AG04450 (cell line): ENCODE measurements at places on chromosomes 13 and 19.

- DNase-seq, result no peak
Observed at GRCh38 chr13:59780058-59780457, 383.7 kb downstream of the DIAPH3 start.

DNA sequence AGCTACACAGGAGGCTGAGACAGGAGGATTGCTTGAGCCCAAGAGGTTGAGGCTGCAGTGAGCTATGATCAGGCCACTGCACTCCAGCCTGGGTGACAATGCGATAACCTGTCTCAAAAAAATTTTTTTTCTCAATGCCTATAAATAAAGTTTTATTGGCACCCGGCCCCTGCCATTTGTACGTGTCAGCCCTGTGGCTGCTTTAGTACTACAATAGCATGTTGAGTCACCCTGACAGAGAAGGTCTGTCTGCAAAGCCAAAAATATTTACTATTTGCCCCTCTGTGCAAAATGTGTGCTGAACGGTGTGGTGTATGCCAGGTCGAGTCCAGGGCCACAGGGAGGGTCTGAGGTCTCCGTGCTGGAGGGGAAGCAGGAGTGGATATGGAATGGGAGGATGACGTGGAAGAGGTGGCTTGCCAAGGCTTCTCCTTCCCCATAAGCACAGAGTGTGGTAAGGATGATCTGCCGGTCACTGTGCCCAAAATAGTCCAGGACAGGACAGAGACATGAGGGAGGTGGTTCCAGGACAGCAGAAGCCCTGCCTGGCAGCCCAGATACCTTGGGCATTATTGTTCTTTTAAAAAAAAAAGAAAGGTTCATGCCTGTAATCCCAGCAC lies 10.0 kb downstream of the NMRK2 start:
- no peak for DNase-seq

DNA sequence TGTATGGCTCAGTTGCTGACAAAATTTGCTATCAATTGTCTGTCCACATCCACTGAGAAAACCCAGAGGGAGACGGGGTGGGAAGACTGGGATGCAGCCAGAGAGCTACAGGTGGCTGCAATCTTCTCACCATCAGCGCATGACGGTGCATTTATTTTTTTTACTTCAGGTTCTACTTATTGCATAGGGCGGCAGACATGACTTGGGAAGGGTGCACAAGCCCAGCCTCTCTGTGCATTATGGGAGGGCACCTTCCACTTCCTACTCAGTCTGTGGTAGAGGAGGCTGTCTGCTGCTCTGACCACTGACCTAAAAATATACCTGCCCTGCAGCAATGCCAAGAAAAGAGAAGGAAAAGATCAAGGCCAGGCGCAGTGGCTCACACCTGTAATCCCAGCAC lies 73.1 kb downstream of the ABCC4 start:
- DNase-seq, result no peak

GRCh38 chr19:18558604-18559003 lies 934 bp downstream of the KXD1 start:
- no peak for DNase-seq

GRCh38 chr13:111584870-111585269 lies 264.4 kb downstream of the TEX29 start:
- no peak for DNase-seq

GRCh38 chr13:57418067-57418677 lies 213.4 kb upstream of the PCDH17 start:
- DNase-seq, result no peak

DNA sequence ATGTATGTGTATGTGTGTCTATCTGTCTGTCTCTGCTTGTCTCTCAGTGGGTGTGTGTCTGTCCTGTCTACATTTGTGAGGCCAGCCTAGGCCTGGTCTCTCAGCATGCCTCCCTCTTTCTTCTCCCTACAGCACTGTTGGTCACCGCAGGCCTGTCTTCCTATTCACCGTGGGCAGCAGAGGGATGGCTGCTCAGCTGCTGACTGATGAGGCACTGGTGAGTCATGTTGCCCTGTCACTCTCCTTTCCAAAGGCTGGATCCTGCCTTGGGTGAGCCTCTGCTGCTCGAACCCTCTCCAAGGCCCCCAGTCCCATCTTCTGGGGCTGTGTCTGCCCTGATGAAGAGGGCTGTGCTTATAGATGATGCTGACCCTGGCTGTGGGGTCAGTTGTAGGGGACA lies 6.3 kb downstream of the ZNF71 start:
- DNase-seq, result no peak

DNA sequence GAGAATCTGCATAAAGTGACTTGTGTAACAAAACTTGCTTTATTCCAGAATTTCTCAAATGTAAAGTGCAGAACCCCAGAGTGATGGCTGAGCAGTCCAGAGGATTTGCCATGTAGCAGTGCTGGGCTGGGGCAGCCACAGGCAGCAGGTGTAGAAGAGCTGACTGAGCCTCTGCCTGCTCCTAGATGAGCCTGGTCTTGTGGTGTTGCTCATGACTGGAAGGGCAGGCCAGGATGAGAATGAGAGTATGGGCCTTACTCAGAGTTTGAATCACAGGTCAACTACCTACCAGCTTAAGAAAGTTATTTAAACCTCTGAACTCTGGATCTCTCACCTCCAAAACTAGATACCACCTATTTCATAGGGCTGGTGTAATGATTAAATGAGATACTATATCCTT lies 2.9 kb upstream of the C13orf42 start:
- DNase-seq, result no peak

GRCh38 chr13:47932950-47933923 lies 67.8 kb downstream of the SUCLA2 start:
- DNase-seq, result no peak

GRCh38 chr13:110470272-110471009 lies 91.1 kb downstream of the RAB20 start:
- DNase-seq, result no peak

GRCh38 chr19:1363599-1363998 lies 20.1 kb upstream of the NDUFS7 start:
- no peak for DNase-seq

GRCh38 chr19:46617601-46618000 lies 7.3 kb downstream of the PTGIR start:
- DNase-seq, result no peak

GRCh38 chr19:1624458-1624857 lies 19.2 kb upstream of the UQCR11 start:
- DNase-seq, result no peak

GRCh38 chr13:105336706-105337576 lies 1198.5 kb downstream of the EFNB2 start:
- DNase-seq, result no peak

DNA sequence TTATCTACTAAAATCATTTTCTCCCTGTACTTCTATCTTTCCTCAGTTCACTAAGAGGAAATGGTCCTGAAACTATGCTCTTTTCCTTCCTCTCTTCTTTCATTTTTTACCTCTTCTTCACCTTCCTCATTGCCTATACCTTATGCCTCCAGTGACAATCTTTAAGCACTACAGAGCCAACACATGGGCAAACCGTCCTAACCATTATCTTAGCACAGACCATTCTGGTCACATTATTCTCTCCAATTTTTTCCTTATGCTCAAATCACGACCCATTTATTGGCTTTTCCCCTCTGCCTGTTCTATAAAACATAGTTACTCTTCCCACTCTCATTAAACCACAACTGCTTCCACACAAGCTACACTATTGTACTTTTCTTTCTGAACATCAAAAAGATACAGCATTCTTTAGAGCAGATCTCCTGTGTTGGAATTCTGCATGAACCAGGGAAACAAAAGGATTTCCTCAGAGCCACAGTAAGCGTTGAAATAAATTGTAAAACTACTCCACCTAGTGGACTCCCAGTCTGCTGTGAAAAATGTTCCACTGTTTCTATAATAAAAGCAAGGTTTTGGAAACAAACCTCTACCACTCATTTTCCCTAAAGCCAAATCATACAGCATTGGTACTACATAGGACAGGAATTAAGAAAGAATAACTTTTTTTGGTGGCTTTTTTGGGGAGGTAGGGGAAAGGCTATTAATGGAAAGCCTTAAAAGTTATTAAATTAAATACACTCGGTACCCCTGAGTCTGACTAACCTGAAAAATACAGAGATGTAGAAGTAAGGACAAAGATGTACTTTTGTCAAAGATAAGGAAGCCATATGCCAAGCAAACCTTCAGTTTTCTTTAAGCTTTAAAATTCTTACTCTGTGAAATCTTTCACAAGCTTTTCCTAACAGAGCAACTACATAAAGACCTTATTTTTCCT lies 19.5 kb downstream of the NUFIP1 start:
- peak; percentile 34 for DNase-seq

- DNase-seq, result no peak
Observed at GRCh38 chr13:106918557-106918860, 350.6 kb upstream of the ARGLU1 start.

- DNase-seq, result no peak
Observed at GRCh38 chr19:50947123-50947522, 5.7 kb downstream of the KLK5 start.

- DNase-seq, result no peak
Observed at GRCh38 chr13:76792731-76793347, 93.4 kb downstream of the KCTD12 start.

- no peak for DNase-seq
Observed at GRCh38 chr13:41709511-41709910, 251.4 kb downstream of the VWA8 start.

GRCh38 chr19:34793565-34793964 lies 20.6 kb upstream of the ZNF599 start:
- no peak for DNase-seq

GRCh38 chr19:3389876-3390371 lies 23.5 kb downstream of the NFIC start:
- DNase-seq, result no peak

- no peak for DNase-seq
Observed at GRCh38 chr13:113941571-113942191, 32.2 kb downstream of the C13orf46 start.

- no peak for DNase-seq
Observed at GRCh38 chr13:20144141-20144850, 16.6 kb downstream of the GJA3 start.

DNA sequence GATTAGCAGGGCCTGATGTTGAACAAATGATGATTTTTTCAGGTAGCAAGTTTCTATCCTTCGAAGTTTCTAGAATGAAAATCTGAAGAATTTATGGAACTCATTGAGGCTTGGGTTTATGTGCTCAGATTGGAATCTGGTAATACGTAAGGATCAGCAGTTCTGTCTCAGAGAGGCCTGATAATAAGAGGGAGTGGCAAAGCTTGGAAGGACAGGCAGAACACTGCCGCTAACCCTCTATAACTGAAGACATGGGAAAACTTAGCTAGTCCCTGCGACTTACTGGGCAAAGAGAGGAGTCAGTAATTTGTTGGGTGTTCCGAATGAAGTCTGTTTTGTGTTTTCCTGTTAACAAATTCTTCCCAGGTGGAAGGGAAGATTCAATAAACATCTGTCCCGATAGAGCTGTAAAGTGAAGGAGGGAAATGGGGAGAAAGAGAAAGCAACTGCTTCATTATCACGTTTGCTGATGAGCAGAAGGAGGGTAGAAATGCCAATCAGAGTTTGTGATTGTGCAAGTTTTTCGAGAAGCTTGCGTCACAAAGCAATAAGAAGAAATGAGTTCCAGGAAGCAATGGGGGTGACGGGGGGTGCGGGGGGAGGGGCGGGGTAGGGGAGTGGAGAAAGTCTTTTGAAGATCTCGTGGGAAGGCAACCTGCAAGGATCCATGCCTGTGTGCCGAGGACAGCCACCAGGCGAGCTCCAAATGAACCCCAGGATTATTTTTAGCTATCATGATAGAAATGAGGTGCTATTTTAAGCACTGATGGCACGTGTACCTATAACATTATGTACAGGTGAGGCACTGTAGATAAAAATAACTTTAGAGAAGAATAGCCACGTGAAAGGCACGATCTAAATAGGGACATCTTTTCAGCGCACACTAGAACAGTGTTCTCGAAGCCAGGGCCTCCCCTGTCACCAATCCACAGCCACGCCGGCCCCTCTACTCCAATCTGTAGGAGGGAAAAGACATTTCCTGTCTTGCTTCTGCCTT lies 224.1 kb downstream of the FGF9 start:
- DNase-seq, result no peak

DNA sequence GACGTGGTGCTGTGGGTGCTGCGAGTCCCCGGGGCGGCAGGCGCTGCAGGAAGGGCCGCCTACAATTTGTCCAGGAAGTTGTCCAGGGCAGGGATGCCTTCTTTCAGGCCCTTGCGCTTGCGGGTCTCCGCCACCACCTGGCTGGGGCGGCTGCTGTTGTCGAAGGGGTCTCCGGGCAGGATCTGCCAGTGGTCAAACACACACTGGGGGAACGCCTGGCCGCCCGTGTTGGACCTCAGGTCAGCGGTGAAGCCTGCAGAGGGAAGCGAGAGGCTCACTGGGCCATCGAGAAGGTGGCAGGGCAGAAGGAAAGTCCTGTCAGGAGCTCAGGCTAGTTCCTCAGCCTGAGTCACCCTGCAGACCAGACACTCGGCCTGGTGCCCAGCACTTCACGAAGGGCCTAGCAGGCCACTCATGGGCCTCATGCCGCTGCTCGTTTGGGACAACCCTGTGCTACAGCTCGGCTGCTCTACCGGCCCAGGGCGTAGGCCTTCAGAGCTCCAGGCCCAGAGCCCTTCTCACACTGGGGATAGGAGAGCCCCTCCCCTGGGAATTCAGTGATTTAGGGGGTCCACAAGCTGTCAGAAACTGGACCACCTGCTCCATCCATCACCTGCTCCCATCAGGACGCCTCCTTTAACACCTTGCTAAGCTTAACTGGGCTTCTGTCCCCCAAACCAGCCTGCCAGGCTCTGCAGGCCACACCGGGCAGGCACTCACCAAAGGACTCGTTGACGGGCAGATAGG lies 5.8 kb upstream of the DAPK3 start:
- no peak for DNase-seq

GRCh38 chr19:29002336-29002735 lies 210.6 kb downstream of the UQCRFS1 start:
- DNase-seq, result no peak

DNA sequence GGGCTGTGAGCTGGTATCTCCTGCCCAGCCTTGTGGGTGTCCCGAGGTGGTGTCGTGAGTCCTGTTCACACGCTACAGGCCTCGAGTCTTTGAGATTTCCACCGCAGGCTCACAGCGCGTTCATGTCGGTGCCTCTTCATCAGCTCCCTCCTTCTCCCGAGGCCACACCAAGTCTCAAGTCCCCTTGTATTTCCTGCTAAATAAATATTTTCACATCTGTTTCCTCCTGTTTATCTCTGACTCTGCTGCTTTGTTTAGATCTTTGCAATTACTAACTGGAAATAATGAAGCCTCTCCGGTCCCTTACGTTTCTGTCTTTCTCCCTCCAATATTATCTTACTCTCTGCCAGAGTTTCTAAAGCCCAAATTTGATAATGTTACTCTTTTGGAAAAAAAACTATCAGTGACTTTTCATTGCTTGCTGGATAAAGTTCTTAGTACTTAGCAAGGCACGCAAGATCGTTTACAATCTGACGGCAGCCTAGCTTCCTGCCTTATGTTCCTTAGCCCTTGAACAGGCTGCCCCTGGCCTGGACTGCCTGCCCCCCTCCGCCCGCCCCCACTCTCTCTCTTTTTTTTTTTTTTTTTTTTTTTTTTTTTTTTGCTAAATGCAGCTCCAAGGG lies 130.5 kb upstream of the RNF113B start:
- DNase-seq, result no peak
